AG04450 (cell line): ENCODE measurements at places on chromosomes 4 and X. TPM values are rescaled to one million over a fixed set of nuclear protein-coding genes. Genes with fewer than 3 reads are reported as not detected.

The NOX1 gene
- not detected in 2 replicates for polyA plus RNA-seq

The FGF13 gene
- polyA plus RNA-seq, result 0.15 and 0.35 TPM in 2 replicates

The CT83 gene
- polyA plus RNA-seq, result not detected in 2 replicates

The HPGDS gene
- not detected in 2 replicates for polyA plus RNA-seq

The GYPE gene
- 1.6 TPM in 2 replicates for polyA plus RNA-seq

The RAB9B gene
- 0.52 and 0.71 TPM in 2 replicates for polyA plus RNA-seq

The ADGRG4 gene
- not detected in 2 replicates for polyA plus RNA-seq

The PNPLA4 gene
- polyA plus RNA-seq, result 10.7 and 11.0 TPM in 2 replicates

The TASL gene
- polyA plus RNA-seq, result not detected in 2 replicates

The UGT2B28 gene
- not detected in 2 replicates for polyA plus RNA-seq

The ACE2 gene
- polyA plus RNA-seq, result 0.02 TPM in 1 of 2 replicates, not detected in the other

The SPARCL1 gene
- not detected in 2 replicates for polyA plus RNA-seq

The TMEM31 gene
- not detected in 2 replicates for polyA plus RNA-seq

The FHDC1 gene
- polyA plus RNA-seq, result 0.10 and 0.12 TPM in 2 replicates
